ENCODE measurements at places on chromosomes 6 and 20. TPM values are rescaled to one million over a fixed set of nuclear protein-coding genes. Genes with fewer than 3 reads are reported as not detected.

DNA sequence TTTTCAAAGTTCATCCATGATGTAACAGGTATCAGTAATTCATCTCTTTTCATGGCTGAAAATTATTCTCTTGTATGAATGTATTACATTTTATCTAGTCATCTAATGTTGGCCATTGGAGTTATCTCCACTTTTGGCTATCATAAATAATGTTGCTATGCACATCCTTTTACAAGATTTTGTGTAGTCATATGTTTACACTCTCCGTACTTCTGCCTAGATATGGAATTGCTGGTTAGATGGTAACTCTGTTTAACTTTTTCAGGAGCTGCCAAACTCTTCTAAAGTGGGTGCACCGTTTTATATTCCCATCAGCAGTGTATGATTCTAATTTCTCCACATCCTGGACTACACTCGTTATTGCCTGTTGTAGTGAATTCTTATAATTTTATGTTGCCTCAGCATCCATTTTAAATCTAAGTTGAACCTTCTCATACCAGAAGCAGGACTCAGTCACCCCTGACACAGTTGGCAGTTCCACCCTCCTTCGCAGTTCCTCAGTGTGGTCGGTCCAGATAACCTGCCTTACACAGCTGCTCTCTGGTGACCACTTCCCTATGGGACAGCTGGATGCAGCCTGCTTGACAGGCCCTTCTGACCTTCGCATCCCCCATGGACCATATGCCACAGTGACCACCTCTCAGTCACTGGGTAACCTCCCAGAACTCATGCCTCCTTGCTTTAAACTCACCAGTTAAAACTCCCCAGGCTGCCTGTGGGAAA is 33.9 kb downstream of the KIZ start:
- no peak for DNase-seq

The SLC22A3 gene
- total RNA-seq, result not detected

DNA sequence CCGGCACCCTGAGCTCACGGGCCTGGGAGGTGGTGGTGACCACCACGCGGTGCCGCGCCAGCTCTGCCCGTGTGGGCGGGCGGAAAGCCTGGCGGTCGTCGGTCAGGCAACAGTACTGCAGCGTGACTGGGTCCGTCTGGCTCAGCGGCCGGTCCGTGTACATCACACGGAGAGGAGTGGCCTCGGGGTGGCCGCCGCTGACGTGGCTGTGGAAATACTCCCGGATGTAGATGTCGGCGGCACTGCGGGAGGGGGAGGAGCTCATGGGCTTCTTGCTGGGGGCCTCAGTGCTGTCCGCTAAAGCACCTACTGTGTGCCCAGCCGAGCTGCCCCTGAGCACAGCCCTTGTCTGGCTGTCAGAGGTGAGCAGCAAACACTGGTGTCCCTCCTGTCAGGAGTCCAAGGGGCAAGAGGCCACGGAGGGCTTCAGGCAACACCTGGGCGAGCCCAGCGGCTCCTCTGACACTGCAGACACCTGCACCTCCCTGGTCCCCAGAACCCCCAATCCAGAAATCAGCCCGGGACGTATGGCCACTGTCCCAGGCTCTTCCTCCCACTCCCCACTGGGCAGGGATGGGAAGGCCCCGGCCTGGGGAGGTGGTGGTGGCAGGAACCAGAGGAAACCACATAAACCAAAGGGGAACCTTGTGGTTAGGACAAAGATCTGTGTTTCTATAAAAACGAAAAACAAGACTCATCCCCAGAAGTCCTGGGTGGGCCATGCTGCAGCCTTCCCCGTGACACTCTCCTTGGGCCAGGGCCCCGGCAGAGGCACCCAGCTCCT is 6.5 kb downstream of the HELZ2 start:
- DNase-seq, result peak; percentile 80

GRCh38 chr6:63910863-63911551 is 275.4 kb downstream of the PHF3 start:
- no peak for DNase-seq

DNA sequence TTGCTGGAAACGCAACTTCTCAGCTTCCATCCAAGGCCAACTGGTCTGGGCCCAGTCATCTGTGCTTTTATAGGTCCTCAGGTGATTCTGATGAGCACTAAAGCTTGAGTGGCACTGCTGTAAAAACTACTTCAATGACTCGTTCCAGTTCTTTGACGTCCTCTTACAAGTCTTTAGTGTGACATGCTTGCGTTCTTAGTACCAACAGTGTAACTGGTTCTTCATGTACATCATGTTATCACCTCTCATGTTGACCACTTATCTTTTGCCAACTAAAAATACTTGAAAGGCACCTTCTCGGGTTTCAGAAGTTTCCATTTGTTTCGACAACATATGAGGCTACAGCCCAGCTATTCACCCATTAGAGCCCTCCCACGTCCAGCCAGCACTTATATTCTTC is 468.9 kb downstream of the PRKN start:
- no peak for DNase-seq

DNA sequence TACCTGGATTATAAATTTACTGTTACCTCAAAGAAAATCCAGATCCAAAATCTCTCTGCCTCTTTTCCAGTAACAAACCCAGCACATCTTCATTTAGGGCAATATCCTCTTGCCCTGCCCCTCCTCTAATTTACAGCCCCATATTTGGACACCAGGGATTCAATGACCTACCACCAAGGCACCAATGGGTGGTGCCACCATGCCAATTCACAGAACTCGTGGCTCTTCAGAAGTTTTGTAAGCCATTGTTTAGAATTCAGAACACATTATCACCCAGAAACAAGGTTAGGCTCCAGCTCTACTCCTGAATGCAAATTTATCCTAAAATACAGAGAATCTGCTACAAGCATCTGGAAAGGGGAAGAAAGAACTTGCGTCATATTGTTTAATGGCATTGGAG is 67.8 kb upstream of the SASH1 start:
- DNase-seq, result no peak

- no peak for DNase-seq
Measured at GRCh38 chr20:4056880-4057279, 41.5 kb upstream of the RNF24 start.

The ADGRF4 gene
- not detected for total RNA-seq

DNA sequence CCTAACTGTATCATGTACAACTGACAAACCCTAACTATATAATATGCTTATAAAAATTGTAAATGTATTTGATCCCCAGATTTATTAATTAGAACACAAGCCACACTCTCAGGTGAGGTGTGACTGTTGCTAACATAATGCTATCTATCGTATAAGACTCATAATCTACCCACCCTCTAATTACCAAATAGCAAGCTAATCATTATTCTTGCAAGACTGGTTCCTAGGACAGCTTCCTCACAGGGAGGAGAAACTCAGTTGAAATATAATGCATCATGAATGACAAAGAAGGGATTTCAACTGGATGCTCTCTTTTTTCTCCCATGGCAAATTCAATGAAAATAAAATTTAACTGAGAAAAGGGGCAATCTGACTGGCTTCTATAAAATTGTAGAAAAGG is 35.4 kb downstream of the ELOVL4 start:
- DNase-seq, result no peak

GRCh38 chr6:44622956-44623355 is 235.4 kb downstream of the CDC5L start:
- no peak for DNase-seq

GRCh38 chr20:3239026-3239866 is at the start of gene SLC4A11:
Gene SLC4A11, minus strand, starts transcription at chr20:3239190. Its CDS starts 53 bp downstream, at chr20:3239137.
- DNase-seq, result peak; percentile 44

GRCh38 chr6:136980070-136980469 is 58.0 kb downstream of the SLC35D3 start:
- no peak for DNase-seq

DNA sequence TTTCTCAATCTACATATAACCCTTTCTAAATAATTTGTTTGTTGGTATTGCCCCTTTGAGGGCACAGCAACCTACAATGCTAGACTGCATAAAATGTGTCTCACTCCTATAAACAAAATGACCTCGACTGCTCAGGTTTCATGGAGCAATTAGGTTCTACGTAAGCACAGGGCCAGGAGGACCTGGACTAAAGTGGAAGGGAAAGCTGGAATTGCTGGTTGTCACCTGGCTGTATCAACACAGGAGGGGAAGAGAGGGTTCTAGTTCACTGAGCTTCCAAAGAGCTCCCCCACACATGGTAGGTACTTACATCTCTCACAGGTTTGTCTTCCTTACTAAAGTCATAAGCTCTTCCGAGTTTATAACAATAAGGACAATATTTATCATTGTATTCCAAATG is 51.0 kb downstream of the NCOA6 start:
- no peak for DNase-seq

The IL17F gene
- 113 TPM for total RNA-seq

The ZNF165 gene
- total RNA-seq, result 4.0 TPM

DNA sequence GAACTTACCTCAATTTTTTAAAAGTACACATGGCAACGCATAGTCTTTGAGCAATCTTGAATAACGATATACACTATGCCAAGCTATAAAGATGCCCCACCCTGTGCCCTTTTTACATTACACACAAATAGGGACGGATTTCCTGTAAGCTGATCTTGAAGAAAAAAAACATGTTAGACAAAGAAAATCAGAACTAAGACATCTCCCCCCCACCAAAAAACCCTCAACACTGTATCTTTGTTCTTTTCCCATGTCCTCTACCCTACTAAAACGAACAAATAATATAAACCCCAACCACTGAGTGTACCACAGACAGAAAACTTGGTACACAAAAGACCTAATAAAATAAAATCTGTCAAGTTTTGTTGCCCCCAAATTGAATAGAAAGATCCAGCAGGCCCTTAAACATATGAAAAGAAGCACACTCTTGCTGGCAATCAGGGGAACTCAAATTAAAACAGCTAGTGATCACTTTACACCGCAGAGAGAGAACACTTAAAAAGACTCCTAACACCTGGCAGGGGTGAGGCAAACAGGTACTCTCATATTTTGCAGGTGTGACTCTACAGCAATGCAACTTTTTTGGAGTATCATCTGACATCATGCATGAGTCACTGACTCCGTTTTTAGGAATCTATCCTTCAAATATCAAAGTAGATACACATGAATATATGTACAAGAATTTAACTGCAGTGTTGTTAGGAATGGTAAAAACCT is 29.6 kb downstream of the BACH2 start:
- no peak for DNase-seq

- DNase-seq, result no peak
Measured at GRCh38 chr6:168095716-168096250, 16.8 kb upstream of the FRMD1 start.

The POM121L2 gene
- not detected for total RNA-seq
